ENCODE measurements at places on chromosomes 5 and 9.

- no peak for DNase-seq
Measured at GRCh38 chr5:145429170-145429569, 406.0 kb downstream of the PRELID2 start.

DNA sequence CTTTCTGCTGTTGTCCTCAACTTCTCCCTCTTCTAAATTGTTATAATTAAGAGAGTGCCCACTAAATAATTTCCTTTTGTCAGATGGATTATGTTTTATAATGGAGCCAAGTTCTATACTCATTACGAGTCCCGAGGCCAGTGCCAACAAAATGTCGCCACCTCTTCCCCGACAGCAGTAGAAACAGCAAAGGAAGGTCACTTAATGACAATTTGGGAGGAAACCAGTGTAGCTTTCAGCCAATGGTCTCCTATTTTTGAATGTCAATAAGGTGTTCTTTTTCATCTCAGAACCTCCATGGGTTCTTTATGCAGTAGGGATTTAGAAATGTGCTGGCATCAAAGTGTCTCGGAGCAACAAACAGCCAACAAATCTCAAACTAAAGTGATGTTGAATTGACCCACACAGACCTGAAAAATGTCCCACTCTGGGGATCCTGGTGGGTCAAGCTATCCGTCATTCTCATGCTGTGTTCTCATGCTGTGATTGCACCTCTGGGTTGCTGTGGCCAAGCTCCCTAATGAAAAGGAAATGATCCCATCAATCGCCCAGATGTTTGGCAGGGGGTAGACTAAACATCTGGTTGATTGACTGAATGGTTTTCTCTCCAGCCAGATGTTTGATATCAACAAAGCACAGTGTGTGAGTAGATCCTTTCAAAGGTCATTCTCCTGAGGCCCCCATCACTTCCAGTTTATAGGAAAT, 291.9 kb downstream of the DMAC1 start:
- no peak for DNase-seq

DNA sequence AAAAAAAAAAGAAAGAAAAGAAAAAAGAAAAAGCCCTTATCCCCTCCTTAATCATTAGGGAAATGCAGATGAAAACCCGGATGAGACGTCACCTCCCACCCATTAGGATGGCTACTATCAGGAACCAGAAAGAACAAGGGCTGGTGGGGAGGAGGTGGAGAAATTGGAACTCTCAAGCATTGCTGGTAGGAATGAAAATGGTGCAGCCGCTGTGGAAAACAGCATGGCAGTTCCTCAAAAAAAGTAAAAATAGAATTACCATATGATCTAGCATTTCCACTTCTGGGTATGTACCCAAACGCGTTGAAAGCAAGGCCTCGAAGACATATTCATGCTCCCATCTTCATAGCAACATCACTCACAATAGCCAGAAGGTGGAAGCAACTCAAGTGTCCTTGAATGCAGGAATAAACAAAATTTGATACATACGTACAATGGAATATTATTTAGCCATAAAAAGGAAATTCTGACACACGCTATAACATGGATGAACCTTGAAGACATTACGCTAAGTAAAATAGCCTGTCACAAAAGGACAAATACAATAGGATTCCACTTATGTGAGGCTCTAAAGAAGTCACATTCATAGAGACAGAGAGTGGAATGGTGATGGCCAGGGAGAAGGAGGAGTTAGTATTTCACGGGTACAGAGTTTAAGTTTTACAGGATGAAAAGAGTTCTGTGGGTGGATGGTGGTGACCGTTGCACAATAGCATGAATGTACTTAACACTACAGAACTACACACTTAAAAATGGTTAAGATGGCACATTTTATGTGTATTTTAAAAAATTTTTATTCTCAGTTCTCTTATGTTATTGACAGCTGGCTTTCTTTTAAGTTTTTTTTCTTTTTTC, 166.8 kb upstream of the IER5L start:
- no peak for DNase-seq

GRCh38 chr5:144139586-144139985, 30.9 kb downstream of the YIPF5 start:
- no peak for DNase-seq

DNA sequence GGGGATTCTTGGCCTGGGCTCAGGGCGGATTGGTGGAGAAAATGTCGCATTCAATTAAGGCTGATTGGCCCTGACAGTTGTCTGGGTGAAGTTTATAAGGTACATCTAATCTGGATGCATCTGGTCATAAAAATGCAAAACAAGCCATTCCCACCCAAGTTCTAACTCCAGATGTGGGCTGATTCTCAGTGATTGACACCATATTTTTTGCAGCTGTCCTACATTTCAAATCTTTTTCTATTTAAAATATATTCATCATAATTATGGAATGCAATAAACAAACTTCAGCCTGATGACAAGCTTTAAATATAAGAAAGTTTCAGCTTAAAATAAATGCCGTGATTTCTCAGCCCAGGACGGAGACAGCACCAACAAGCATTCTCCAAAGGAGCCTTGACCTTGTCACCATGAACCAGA, 146.4 kb upstream of the SMIM23 start:
- no peak for DNase-seq

DNA sequence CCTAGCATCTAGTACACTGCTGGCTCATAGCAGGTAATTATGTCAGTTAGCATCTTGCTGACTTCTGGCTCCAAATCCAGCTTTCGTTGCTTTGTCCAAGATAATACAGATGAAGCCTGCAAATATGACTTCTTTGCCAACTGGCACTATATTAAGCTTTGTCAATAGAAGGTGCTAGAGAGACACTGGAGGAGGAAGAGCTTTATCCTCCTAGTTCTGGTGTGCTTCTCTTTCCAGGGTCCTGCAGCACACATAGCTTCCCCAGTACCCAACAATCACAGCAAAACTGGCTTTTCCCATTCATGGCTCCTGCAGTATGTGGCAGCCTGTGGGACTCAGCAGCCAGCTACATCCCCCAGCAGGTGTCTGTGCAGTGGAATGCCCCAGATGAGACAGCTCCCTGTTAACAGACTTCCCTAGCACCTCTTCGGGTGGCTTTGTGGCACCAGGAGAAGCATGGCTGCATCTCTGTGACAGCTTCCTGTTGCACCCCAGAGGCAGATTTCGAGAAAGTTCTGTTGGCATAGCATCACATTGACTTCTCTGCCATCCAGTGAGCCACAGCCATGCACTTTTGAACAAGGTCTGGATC, 147.8 kb downstream of the OXCT1 start:
- DNase-seq, result no peak

GRCh38 chr9:15622318-15622971, 69.6 kb downstream of the CCDC171 start:
- no peak for DNase-seq

DNA sequence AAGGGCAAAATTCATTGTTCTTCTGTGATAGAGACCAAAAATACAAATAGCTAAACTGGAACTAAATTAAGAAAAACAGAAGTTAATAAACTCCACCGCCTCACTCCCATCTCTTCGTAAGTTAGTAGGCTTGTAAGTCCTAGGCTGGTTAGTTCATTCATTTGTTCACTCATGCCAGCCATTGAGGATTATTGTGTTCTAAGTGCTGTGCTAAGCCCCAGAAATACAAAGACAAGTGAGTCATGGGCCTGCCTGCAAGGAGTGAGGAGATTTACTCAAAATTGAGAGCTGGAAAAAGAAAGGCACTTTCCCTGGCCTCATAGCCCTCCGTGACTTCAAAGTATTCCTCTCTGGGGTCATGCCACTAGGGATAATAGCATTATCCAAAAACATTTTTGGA, 8.5 kb downstream of the DOCK8 start:
- no peak for DNase-seq

DNA sequence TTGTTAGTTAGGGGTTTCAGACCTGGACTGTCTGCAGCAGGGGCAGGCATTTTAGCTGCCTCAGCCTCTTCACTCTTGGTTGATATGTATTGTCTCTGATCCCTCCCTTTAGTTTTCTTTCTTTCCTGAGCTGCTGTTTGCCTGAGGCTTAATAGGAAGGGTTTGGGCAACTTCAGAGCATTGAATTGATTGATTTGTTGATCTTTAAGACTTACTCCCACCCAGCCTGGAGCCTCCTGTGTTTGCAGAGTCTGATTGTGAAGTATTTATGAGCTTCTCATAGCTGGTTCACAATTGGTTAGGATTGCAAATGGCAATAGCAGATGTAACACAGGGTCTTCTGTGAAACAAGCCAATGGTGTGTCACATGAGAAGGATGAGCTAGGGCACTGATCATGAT, 671.8 kb upstream of the SEMA6A start:
- DNase-seq, result no peak

- no peak for DNase-seq
Measured at GRCh38 chr9:88773627-88774244, 217.5 kb upstream of the S1PR3 start.

DNA sequence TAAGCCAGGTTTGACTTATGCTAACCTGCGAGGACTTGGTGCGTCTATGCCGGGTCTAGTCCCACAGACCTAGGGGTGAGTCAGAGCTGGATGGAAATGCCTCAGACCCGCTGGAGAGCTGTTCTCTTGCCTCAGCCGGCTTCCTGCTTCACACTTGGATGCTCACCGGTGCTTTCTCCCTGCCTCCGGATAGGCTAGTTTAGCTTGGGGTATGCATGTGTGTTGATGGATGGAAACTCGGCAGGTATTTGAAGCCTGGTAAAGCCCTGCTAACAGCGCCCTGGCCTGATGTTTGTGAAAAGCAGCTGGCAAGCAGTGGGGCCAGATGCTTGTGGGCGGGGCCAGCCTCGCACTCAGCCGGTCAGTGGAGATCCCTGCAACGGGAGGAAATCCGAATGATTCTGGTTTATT, 29.3 kb downstream of the PRRC2B start:
- DNase-seq, result no peak

DNA sequence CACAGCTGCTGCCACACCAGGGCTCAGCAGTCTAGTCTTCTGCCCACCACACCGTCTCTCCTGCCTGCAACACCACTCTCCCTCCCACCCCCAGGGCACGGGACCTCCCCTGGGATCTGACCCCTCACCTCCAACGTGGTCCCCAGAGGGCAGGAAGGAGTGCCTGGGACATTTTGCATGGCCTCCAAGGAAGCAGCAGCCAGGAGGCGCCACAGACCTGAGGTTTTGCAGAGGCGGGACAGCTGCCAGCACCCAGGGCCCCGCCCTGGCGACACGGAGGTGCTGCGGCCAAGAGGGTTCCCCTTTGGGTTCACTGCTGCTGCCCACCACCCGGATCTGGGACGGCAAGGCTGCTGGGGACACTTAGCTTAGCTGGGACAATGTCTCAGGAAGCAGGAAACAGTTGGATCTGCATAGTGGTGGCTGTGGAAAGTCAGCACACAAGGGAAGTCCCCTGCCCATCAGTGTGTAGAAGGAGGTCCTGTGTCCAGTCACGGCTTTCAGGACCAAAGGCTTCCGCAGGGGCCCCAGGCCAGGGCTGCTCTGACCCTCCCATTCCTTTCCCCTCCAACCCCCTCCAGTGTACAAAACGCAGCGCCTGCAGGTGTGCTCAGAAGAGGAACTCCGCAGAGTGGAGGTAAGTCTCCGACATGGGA, 13.8 kb downstream of the PROP1 start:
- DNase-seq, result no peak

- DNase-seq, result no peak
Measured at GRCh38 chr5:133397348-133397747, 215.0 kb downstream of the FSTL4 start.

- no peak for DNase-seq
Measured at GRCh38 chr5:175471628-175472027, 6.7 kb upstream of the SFXN1 start.

DNA sequence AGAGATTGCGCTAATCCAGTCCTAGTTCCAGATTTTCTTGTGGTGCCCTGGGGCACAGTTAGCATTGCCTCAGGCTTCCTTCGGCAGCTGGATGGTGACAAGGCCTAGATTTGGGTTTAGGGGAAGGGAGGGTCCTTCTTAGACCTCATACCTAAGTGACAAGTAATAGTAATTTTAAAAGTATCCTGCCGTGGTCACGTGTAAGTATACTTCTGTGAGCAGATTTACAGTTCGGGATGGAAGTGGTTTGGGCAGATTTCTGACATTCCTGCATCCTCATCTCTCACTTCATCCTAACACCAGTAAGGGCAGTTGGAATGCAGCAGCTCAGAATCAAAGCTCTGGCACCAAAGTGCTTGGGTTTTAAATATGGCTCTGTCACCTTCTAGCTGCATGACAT, 71.6 kb downstream of the LRRC70 start:
- no peak for DNase-seq

GRCh38 chr5:172833686-172834414, at the start of gene ERGIC1:
ERGIC1 (plus strand) TSS chr5:172834251; CDS start chr5:172834414, 163 bp downstream.
- peak; percentile 70 for DNase-seq

DNA sequence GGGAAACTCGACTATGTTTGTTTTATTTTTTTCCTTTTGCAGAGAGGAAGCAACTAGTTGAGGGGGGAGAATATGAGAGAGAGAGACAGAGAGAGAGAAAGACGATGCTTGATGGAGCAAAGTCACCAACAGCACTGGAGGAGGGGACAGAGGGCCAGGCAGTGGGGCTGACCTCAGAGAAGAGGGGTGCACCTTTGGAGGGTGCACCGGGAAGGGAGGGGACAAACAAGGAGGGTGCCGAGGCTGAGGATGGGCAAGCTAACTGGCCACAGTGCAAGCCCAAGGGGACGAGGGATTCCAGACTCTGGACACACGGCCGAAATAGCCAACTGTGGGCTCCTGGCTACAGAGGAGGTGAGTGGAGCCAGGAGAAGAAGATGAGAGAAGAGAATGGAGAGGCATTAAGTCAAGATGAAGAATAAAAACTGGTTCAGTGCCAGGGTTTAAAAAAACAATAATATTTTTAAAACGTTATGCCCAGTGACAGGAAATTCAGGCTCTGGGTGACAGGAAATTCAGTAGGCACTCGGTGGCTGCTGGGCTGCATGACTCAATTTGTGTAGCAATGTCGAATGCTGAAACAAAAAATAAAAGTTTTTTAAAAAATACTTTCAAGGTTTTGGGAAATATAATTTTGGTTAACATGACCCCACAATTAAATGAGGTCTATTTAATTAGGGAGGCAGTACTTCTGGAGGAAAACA, 13.3 kb upstream of the GLRX start:
- no peak for DNase-seq

- no peak for DNase-seq
Measured at GRCh38 chr9:133788819-133789717, 50.9 kb upstream of the SARDH start.

DNA sequence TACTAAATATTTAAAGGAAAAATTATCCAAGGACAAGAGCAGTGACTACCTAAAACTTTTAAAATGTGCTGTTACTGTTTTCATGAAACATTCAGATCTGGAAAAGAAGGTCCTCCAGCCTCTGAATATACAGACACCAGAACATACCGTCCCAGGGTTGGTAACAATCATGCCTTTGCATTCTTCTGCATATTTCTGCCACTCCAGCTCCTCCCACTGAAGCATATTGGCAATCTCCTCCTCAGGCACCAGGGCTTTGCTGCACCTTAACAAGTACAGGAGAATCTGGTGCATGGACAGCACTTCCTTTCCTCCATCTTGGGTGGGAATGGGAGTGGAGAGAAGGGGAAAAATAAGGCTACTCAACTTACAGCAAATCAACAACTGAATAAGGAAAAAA, 60.0 kb downstream of the DROSHA start:
- DNase-seq, result no peak

GRCh38 chr9:97293207-97293721, 14.2 kb upstream of the CCDC180 start:
- no peak for DNase-seq

All from central memory CD4-positive, alpha-beta T cell (primary cell).